ENCODE measurements at places on chromosomes 6 and 20. TPM values are rescaled to one million over a fixed set of nuclear protein-coding genes. Genes with fewer than 3 reads are reported as not detected.

Gene RUNX2
- total RNA-seq = 39.3 TPM

Gene PIM1
- 334 TPM for total RNA-seq

Gene BNIP5
- not detected for total RNA-seq

Gene TRIM10
- not detected for total RNA-seq

Gene REV3L
- total RNA-seq = 17.4 TPM

Gene PDCD2
- 111 TPM for total RNA-seq

Gene TMEM74B
- total RNA-seq = 0.60 TPM

Gene CAPN11
- 0.39 TPM for total RNA-seq

Gene FNDC11
- 0.67 TPM for total RNA-seq

Gene HLA-DQB1
- total RNA-seq = 2.5 TPM

Gene SYNDIG1
- not detected for total RNA-seq

Gene CPNE5
- total RNA-seq = 0.48 TPM

Gene SYCP2L
- not detected for total RNA-seq

Gene UBE2C
- total RNA-seq = 197 TPM

Gene TRIM31
- total RNA-seq = 0.12 TPM

Gene PRSS35
- not detected for total RNA-seq

Gene HEY2
- total RNA-seq = 0.12 TPM

Gene ADISSP
- total RNA-seq = 35.8 TPM

Gene RIOK1
- total RNA-seq = 43.6 TPM

Gene FAM210B
- 4.6 TPM for total RNA-seq

Gene DEFB115
- not detected for total RNA-seq

Gene CEP250
- 55.0 TPM for total RNA-seq

Gene SIRPD
- not detected for total RNA-seq

Gene CLIC5
- total RNA-seq = 3.3 TPM

Gene MYT1
- total RNA-seq = 0.12 TPM

Gene CYP39A1
- total RNA-seq = not detected

Gene TPX2
- total RNA-seq = 114 TPM

Gene RIPOR3
- 0.23 TPM for total RNA-seq

Measured in activated T-cell treated with anti-CD3 and anti-CD28 coated beads, Interleukin-2, amount 50 U/mL, for 72 hours (primary cell).